Central memory CD8-positive, alpha-beta T cell (primary cell): ENCODE measurements at places on chromosomes 3 and 15.

GRCh38 chr15:77034695-77035489 lies 36.0 kb downstream of the TSPAN3 start:
- DNase-seq: no peak

DNA sequence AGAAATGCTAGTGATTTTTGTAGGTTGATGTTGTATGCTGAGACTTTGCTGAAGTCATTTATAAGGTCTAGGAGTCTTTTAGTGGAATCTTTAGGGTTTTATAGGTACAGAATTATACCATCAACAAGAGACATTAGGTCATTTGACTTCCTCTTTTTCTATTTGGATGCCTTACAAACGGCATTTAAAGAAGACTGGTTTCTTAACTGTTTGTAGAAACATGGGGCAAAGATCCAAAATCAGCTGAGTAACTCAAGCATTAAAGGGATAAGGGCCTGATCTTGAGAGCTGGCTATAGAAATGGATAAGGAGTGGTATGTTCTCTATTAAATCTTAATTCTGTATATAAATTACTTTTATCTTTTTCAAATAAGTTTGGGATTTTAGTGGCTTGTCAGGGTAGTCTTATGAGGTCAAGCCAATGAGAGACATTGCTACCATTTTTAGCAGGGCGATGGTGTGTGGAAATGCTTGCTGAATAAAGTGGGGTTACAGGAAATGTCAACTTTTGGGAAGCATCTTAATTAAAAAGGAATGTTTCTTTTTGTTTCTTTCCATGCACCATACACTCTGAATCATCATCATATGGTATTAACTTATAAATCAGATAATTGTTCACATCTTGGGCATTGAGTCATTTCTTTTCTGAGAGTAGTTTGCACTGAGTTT lies 197.7 kb upstream of the GBE1 start:
- no peak for DNase-seq

DNA sequence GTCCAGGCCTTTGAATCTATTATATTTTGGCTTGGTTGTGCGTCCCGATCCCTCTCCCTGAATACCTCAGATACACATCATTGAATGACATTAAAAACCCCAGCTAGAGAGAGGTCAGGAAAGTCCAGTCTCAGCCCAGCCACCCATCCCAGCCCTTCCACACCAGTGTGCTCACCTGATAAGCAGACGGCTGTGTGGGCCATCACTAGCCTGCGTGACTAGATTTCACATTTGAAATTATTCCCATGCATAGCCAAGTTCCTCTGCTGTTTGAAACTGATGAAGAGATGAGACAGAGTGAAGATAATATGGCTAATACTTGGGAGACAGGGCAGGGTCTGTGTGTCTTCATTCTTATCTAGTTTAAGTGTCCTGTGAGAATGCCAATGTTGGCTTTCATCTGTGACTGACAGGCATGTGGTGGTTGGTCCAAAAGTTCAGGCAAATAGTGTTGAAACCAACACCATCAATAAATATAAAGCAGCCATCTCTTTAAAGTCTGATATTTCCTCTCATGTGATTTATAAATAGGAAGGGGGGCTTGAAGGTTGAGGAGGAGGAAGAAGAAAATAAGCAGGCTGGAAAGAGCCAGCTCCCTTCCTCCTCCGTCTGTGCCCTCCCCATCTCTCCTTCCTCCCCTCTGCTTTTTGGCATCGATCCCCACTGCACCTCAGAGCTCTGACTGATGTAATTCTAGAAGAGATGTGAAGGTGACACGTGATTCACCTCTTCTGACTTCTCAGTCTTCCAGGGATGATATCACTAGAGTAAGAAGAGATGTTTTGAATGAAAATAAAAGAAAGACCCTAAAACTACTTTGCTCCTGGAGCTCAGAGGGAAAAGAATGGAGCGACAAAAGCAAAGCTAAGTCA lies 5.1 kb downstream of the FAM43A start:
- no peak for DNase-seq

- no peak for DNase-seq
Observed at GRCh38 chr3:107855710-107856109, 235.1 kb downstream of the CD47 start.

GRCh38 chr3:100113723-100114412 lies 433 bp downstream of the FILIP1L start:
- no peak for DNase-seq

DNA sequence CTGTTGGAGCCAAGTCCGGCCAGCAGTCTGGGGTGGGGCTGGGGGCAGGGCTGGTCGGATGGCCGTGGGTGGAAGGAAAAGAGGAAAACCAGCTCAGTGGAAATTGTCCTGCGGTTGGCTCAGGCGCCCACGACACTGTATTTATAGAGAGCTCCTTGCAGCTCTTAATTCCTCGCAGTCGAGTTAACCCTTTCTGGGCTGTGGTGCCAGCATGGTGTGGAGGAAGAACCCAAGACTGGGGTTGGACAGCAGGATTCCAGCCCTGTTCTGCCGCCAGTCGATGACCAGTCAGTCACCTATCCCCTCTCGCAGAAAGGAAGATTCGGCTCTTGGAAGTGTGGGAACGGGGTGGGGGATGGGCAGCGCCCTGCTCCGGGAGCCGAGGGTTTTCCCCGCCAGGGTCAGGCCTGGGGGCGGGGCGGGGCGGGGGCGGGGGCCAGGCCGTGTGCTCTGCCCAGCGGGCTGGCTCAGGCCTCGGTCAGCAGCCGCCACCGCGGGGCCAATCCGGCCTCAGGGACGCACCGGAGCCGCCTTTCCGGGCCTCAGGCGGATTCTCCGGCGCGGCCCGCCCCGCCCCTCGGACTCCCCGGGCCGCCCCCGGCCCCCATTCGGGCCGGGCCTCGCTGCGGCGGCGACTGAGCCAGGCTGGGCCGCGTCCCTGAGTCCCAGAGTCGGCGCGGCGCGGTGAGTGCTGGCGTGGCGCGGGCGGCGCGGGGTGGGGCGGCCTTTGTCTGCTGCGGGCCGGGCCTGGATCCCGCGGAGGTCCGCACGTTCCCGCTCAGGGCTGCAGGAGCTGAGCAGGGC lies at the start of gene CD276:
TSS of gene CD276 (plus strand) at position 607 of the 804 bp plus-strand sequence. CDS start 15,257 bp downstream, outside the sequence.
- DNase-seq: no peak

- no peak for DNase-seq
Observed at GRCh38 chr3:168040607-168041208, 55.0 kb downstream of the GOLIM4 start.

DNA sequence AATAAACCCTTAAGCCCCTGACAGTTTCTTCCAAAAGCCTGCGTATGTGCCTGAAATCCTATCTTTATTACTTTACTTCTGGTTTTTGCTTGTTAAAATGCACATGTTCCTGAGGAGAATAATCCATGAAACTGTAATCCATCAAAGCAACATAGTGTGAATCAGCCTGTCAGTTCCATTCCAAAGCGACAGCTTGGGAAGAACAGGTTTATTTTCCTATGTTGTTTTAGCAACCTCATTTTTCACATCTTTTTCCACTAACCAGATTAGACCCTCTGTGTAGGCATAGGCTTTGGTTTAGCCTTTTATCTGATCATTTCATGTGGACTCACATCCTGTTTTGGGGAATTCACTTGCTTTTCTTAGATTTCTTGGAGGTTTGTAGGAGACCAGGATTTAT lies 988.0 kb downstream of the SQOR start:
- no peak for DNase-seq

- DNase-seq: no peak
Observed at GRCh38 chr3:108757404-108757982, at the start of gene RETNLB. TSS of gene RETNLB (minus strand) at chr3:108757410. CDS start at chr3:108757185, 225 bp downstream.

DNA sequence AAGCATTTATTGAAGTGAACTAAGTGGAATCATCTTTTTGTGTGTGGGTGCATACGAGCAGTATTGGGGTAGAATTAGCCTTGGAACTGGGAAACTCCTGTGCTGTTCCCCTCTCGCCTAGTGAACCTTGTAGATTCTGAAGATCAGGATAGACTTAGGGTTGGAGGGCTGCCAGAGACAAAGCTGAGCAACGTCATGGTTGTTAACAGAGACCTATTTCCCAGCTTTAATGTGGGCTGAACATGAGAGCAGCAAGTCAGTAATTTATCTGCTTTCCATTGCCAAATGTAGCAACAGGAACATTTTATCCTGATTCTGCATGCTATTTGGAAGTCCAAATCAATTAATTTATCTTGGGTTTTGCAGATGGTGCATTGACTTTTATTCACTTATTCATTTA lies 246.6 kb downstream of the IL20RB start:
- DNase-seq: no peak

DNA sequence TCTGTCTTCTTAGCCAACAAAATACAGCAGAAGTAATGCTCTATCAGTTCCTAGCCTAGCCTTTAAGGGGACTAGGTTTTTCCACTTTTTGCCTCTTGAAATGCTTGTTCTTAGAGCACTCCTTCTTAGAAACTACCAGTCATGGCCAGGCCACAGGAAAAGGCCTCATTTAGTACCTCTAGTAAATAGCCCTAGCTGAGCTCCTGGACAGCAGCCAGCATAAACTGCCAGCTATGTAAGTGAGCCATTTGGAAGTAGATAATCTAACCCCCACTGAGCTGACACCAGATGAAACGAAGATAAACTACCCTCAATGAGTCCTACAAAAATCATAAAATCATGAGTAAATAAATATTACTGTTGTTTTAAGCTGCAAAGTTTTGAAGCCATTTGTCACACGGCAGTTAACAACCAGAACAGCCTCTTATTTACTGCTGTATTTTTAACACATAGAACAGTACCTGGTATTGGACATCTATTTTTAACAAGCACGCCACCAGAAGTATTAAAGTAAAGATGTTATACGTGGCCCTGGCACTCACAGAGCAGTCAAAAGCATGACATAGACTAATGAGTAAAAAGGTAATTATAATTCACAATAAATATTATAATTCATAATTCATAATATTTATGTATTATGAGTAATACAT lies 12.0 kb downstream of the TBC1D5 start:
- no peak for DNase-seq

GRCh38 chr3:31452495-31453106 lies 80.1 kb upstream of the STT3B start:
- no peak for DNase-seq

DNA sequence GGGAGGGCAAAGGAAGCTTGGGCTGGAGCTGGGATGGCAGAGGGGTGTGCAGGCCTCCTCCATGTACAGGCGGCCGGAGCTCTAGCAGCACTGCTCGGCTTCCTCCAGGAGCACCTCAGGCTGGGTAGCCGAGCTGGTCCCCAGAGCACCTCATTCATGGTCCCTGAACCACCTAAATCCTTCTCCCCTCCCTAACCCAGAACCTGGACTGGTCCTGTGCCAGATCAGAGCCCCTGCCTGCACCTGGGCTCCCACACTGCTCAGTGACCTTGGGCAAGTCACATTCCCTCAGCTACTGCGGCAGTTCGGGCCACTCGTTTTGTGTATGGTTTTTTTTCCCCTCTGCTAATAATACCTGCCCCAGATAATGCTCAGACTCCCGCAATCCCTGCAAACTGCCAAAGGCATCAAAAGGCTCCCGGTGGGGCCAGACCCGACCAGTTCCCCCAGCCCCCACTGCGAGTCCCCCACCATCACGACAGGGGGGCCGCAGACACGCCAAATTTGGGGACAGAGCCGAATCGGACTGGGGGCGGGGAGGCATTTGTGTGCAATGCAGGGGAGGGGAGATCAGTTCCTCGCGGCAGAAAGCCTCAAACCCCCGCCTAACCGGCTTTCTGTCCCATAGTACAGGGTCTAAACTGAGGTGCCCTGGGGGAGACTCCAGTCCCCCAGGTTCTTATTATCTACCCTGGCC lies 1.3 kb downstream of the SEMA7A start:
- no peak for DNase-seq

- DNase-seq: no peak
Observed at GRCh38 chr3:32414522-32415202, 23.0 kb downstream of the CMTM7 start.

DNA sequence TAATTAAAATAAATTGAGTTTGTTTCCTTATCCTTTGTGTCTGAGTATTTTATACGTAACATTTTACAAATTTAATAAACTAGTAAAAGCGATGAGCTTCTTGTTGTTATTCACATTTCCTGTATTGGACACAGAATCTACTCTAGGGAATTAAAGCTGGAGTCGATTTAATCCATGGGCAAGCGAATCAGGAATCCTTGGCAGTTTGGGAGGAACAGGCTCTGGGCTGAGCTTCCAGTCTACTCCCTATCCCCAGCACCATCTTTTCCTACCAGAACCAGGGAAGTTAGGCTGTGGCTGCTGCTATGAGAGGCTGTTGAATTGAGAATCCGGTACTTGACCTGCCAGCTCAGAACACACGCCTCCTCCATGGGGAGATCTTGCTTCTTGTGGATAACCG lies 437.3 kb upstream of the TPM1 start:
- DNase-seq: no peak

- DNase-seq: no peak
Observed at GRCh38 chr3:84877092-84877491, 81.7 kb upstream of the CADM2 start.

DNA sequence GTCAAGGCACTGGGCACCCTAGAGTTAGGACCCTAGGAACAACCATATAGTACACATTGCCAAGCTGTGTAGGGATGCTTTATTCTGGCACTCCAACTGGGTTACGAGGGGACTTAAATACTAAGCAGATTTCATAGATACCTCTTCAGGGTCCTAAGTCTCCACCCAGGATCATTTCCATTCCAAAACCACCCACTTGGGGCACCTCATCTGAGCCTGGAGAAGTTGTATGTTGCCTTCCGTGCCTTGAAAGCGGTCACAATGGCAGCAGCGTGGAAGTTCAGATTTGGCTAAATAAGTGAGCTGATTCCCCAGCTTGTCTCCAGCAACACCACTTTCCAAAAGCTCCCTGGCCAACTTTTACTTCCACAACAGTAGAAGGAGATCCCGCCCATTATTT lies 4.6 kb downstream of the TMEM202 start:
- DNase-seq: no peak

DNA sequence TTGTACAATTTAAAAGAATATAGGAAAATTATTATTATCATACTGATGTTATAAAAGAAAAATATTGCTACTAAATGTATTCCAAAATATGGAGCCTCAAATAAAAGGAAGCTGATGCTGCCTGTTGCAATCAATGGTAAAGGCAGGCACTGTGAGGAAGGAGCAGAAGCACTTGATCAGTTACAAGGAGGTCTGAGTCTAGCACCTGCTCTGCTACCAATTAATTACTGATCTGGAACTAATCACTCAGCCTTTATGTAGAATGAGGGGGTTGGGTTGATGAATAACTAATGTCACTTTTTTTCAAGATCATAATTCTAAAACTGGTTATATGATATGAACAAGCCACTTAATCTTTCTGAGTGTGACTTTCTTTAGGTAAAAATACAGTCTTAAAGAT lies 5.5 kb downstream of the ADGRG7 start:
- DNase-seq: no peak

DNA sequence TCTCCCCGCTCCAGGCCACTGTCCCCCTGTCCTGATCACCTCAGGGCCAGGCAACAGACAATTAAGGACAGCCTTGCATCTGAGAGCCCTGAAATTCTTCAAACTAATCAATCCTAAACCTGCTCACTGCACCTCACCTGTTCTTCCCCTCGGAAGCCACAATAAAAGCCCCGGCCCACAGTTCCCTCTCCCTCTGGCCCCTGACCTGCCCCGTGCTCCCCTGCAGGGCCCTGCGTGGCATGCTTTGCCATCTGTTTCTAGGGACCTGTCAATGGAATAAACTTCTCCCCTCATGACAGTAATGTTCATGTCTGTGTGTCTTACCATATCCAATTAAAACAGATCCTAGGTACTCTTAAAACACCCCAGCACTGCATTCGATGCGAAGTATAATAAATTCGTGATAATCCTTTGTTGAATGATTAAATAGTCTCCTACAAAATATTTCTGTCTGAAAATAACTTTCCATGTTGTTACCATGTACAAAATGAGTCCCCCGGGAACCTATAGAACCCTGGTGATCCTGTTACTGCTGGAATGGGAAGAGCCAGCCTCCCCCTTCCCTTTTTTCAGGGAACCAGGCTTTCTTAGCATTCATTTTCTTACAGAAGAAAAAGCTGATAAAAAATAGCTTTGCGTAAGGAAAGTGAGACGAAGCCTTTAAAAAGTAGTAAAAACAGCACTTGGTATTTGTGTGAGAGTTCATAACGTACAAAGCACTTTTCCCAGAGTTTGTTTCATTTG lies 59.0 kb downstream of the ABTB1 start:
- no peak for DNase-seq
